ENCODE measurements at places on chromosomes 2 and 18. TPM values are rescaled to one million over a fixed set of nuclear protein-coding genes. Genes with fewer than 3 reads are reported as not detected.

Gene SERPINB3
- not detected for total RNA-seq

Gene MRPS9
- total RNA-seq, result 43.8 TPM

Gene SCTR
- 0.09 TPM for total RNA-seq

Gene PRSS56
- not detected for total RNA-seq

Gene DSG4
- total RNA-seq, result not detected

DNA sequence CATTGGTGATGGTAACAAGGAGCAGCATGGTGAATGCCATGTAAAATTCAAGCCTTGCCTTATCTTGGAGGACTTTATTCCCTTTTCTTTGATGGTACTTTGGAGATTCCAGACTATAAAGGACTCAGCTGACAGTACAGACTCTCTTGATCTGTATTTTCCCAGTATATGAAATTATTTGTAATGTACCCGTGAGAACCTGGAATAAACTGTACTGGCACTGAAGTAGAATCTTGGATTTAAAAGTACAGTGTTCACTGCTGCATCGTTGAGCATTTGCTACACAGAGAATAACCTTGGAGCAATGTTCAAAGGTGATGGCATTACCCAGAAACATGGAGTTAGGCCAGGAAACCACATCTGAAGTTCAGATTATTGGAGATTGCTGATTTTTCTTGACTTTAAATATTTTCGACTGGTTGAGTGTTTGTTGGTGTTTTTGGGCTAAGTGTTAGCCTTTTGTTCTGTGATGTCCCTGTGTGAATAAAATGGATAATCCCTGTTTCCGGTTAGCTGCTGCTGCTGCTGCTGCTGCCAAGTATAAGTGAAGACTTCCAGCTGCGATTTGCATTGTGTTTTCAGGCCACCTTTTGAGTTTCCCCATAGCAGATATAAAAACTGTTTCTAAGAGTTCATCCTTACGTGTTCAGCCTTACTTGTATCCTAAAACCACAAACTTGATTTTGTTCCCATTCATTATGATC, 122.0 kb downstream of the SPTBN1 start:
- DNase-seq, result no peak

DNA sequence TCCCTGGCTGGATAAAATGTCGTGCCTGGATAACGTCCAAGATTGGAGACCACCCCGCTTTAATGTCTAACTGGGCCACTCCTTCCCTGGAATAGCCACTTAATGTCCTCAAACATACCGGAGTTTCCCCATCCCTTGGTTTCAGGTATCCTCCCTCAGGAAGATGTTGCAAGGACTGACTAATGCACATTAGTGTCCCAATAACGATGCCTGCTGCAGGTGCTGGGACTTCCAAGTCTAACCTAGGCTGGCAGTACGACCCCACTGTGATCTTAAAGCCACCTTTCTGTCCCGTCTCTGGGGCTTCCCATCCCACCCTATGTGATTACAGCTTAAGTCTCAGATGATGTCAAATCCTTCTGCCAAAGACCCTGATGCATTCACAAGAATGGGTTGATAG, 1.1 kb upstream of the ATP6V1C2 start:
- no peak for DNase-seq

DNA sequence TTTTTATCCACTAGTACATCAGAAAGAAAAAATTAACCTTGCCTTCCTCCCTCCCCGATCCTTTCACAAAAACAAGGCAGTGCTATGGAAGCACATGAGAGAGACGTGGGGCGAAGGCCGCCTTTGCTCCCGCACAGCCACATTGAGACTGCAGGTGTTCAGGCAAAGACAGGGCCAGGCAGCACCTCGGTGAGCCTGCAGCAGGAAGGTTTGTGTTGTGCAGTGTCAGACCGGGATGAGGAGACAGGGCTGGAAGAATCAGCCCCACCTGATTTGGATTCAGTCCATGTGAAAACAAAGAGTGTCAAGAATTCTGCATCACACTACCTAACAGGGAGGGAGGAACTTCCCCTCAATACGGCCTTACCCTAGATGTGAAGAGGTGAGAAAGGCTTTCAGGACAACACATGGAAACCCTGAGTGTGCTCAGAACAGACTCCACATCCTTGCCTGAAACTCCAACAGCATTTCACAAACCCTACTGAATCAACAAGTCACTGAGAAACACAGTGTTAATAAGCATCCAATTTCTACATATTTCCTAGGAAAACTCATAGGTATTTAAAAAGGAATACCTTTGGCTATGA, 59.6 kb downstream of the HDAC4 start:
- no peak for DNase-seq

DNA sequence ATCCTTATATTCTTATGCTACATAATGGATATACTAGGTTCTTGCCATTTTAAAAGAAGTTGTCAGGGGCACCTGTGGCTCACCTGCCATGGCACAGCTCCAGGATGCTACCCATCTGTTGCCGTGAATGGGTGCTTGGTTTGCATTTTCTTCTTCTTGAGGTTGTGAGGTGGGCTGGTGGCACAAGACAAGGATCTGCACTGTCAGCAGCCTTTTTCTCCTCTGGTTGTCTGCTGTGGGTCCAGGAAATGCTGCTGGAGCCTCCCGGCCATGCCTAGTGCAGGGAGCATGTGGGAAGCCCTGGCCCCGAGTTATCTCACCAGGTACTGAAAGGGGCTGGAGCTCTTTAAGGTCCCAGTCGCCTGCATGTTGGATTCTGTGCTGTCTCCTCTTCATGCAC, 2.6 kb downstream of the IL1R1 start:
- DNase-seq, result no peak

Measured in cardiac muscle cell (in vitro differentiated cells and primary cell).